ENCODE measurements at places on chromosomes 13 and 19.

GRCh38 chr13:27574661-27575060 lies 45.7 kb downstream of the LNX2 start:
- DNase-seq: no peak

DNA sequence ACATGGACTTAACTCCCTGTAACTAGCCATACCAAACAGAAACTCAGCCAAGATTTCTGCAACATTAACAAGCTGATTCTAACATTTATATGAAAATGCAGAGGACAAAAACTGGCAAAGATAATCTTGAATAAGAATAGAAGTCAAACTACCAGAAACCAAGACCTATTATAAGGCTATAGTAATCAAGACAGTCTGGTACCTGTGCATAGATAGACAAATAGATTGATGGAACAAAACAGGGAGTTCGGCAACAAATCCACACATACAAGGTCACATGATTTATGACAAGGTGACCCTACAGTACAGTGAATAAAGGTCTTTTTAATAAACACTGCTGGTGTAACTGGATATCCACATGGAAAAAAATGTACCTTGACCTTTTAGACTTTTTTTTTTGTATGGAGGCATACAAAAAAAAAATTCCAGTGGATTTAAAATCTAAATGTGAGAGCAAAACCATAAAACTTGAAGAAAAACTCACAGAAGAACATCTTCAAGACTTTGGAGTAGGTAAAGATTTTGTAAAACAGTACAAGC lies 2.9 kb upstream of the RFC3 start:
- DNase-seq: no peak

- no peak for DNase-seq
Observed at GRCh38 chr13:111458739-111459138, 138.3 kb downstream of the TEX29 start.

DNA sequence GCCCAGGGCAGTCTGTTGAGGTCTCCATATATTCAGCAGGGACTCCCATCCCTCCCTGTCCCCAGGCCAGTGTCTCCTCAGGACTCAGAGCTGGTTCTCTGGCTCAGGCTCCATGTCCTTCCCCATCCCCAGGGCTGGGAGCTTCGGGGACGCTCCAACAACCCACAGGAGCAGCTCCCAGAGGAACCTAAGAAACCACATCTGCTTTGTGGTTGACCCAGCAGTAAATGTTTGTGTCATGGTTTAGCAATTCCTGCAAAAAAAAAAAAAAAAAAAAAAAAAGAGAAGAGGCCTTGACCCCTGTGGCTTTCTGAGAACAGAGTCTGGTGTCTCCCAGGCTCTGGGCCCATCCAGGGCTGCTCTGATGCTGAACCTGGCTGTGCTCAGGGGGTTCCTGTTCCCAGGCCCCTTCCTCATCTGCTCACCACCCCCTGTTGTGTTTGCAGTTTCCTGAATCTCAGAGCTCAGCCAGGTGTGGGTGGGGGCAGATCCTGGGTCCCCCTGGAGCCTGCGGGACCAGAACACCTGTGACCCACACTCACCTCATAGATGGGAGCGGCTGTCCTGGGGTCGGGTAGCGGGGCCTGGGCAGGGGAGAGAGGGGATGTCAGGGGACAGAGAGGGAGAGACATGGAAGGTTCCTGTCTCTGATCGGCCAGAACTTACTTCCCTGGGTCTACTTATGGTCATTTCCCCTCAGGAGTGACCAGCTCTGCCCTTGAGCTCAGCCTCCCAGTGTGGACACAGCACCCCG lies 25.2 kb upstream of the CEACAM1 start:
- no peak for DNase-seq

DNA sequence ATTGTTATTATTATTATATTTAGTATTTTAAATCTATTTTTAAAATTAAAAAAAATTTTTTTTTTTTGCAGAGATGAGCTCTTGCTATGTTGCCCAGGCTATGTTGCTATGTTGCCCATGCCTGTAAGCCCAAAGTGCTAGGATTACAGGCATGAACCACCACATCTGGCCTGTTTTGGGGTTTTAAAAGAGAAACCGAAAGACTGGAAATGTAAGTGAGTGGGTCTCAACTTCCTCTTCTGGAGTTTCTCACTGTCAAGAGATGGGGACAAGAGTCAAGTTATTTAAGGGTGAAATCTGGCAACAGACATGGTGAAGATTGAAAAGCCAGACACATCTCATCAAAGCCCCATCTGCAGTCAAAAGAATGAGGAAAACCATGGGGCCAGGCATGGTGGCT lies 4.2 kb upstream of the OR7G3 start:
- DNase-seq: no peak

- no peak for DNase-seq
Observed at GRCh38 chr13:109595471-109595870, 190.9 kb downstream of the IRS2 start.

GRCh38 chr19:11486661-11487503 lies 6.0 kb upstream of the ELAVL3 start:
- DNase-seq: no peak

DNA sequence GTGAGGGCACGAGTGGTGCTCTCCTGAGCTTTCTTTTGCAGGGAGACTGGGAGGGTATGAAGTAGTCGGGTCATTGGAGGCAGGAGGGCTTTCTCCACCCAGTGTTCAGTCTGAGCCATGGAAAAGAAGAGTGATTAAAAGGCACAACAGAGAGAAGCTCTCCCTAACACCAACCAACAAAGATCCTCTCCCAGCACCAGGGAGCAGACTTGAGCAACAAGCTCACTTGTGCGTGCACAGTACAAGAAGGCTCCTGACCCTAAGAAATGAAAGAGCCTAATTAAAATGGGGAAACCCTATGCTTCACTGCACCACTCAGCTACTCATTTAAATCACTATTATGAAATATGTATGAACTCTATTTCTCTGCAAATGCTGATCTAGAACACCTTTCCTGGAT lies 276.3 kb upstream of the SOX21 start:
- DNase-seq: no peak

DNA sequence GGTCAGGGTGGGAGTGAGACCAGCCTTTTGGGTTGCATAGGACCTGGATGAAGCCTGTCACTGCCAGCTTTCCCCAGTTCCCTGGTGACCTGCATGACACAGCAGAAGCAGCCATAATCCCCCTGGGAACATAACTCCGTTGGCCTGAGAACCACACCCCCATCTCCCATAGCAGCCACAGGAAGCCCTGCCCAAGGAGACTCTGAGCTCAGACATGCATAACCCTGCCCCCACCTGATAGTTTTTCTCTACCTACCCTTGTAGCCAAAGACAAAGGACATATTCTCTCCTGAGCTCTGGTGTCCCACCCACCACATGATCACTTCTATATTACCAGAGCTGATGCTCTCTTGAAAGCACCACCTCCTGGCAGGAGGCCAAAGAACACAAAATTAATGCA lies 413.5 kb upstream of the HTR2A start:
- no peak for DNase-seq

DNA sequence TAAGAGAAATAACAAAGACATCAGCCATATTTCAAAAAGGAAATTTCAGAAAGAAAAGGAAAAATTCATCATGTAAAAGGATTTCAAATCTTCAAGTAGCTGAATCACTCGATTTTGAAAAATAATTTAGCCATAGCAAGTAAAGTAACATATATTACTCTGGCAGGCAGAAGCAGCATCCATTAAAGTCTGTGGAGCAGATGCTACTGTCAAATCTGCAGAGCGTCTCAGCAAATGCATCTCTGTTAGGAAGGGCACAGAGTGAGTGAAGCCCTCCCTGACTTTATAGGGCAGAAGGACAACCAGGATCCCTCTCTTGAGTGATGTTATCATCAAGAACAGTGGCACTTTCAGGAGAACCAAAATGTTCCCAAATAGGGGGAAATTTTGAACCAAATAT lies 445.5 kb downstream of the EFNB2 start:
- no peak for DNase-seq

DNA sequence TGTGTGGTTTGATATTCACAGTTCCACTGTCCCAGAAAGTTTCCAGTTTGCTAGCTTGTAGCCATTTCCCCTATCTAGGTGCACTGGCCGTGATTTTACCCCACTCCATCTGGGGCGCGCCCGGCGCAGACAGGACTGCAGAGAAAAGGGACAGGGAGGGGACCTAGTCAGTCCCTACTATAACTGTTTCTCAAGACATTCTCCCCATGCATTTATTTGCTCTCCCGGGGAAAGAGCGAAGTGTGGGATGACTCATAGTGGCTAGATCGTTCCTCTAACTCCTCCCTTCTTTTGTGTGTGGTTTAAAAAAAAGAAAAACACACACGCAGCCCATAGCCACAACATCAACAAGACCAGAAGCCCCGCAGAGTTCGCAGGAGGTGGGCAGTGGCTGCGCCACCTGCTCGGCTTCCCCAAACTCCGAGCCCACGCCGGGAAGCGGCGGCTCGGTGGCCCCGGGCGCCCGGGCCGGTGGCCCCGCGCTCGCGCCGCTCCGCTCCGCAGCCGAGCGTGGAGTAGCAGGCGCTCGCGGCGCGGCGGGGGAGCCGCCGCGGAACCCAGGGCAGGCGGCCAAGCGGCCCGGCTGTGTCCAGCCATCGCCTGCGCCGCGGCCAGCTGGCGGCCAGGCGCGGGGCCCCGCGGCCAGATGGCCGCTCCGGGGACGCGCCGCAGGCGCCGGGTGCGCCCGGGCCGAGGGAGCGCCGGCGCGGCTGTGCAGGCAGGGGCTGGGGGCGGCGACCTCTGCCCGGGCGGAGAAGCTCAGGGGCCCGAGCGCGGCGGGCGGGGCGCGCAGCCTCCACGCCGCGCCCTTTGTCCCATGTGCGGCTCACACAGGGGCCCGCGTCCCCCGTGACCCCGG lies 653 bp downstream of the TMTC4 start:
- no peak for DNase-seq

DNA sequence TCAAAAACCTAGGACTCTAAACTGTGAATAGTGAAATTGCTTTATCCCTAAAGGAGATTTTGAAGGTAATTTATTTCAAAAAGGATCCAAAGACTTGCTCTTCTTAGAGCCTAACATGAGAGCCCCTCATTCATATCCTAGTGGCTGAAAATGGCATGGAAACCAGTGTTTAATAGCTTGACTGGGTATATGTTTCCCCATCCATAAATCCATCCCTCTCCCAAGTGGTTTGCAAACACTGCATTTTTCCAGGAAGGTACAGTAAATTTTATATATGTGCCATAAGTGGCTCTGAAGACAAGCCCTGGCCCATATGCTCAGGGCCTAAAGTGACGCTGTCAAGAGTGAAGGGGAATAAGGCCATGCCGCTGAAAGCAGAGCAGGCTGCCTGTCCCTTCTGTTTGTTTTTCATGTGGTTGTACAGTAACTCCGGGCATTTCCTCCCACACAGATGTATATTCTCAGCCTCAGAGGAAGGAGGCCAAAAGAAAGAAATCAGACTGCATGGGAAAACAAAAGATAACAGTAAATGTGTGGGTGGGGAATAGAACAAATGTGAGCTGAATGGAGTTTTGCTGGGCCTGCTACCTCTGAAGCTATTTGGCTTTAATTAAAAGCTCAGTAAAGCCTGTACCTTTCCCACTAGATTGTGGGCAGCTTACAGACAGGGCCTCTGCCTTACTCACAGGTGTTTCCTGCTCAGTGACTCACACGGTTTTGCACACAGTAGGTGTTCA lies 181.9 kb downstream of the PCDH9 start:
- no peak for DNase-seq

DNA sequence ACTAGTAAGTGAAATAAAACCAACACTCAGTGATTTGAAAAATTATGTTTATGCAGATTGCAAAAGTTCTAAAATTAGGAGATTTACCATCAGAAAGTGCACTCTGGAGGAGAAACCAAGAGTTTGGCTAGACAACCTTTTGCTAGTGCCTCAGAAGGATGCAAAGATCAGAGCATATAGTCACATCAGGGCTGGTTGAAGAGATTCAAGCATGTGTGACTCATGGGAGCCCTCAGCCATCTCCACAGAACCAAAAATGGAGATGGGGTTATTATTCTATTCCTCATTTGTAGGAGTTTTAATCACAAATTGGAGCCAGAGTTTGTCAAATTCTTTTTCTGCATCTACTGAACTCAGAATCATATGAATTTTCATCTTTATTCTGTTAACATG lies 32.9 kb upstream of the OXGR1 start:
- no peak for DNase-seq

GRCh38 chr19:7494416-7495098 lies 5.7 kb upstream of the PEX11G start:
- DNase-seq: no peak

DNA sequence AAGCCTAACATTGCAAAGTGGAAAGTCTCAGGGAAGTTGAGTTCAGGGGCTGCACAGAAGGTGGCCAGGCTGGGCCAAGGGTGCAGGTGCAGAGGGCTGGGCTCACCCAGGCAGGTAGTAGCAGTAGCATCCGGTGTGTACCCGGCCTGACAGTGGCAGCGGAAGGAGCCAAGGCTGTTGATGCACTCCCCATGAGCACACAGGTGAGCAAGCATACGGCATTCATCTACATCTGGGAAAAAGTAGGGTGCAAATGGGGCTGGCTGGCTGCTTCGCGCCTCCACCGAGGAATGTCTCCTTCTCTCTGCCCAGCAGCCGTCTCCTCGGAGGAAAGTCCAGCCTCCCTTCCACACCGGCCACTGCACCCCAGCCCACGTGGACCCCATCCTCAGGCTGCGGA lies 30.6 kb downstream of the CCL25 start:
- no peak for DNase-seq

GRCh38 chr19:41925208-41926003 lies 2.8 kb downstream of the ERFL start:
- DNase-seq: no peak

DNA sequence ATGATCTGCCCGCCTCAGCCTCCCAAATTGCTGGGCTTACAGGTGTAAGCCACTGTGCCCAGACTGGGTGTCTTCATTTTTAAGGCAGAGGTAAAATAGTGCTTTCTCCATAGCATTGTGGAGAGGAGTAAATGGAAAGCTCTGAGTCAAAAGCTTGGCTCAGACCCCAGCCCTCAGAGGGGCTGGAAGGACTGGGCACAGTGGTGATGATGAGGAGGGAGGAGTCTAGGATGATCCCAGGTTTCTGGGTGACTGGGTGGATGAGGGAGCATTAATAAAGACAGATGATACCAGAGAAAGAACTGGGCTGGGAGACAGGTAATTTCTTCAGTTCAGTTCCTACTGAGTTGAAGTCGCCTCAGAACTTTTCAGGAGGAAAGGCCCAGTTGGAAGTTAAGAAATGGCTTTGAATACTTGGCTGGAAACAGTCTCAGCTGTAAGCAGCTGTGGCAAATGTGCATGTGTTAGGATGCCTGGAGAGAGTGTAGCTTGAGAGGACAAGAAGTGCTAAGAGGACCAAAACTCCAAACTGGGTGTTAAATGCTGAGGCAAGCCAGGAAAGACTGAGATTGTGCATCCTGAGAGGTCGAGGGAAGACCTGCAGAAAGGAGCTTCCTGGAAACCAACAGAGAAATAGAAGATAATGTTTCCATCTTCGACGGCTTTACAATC lies 37.1 kb upstream of the MEDAG start:
- DNase-seq: no peak

GRCh38 chr13:88153353-88153752 lies 482.2 kb downstream of the SLITRK5 start:
- DNase-seq: no peak

- no peak for DNase-seq
Observed at GRCh38 chr13:47421525-47421924, 524.7 kb upstream of the HTR2A start.

GRCh38 chr13:20337884-20338551 lies 105.9 kb upstream of the GJB6 start:
- DNase-seq: no peak

GRCh38 chr19:6528544-6529121 lies 2.2 kb upstream of the TNFSF9 start:
- no peak for DNase-seq
